Activated CD4-positive, alpha-beta T cell treated with anti-CD3 and anti-CD28 coated beads, Interleukin-2, amount 10 ng/mL, durations not matched to agents 24 days and 14 days (primary cell): ENCODE measurements at places on chromosomes 13 and 19. TPM values are rescaled to one million over a fixed set of nuclear protein-coding genes. Genes with fewer than 3 reads are reported as not detected.

DNA sequence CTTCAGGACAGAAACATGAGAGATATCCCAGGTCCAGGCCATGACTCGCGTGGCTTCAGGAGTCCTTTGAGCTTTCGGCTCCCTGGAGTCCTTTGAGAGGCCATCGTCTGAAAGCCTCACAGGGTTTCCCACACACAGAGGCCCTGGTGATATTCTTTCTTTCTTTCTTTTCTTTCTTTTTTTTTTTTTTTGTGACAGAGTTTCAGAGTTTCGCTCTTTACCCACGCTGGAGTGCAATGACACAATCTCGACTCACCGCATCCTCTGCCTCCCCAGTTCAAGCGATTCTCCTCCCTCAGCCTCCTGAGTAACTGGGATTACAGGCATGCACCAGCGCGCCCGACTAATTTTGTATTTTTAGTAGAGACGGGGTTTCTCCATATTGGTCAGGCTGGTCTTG lies 5.5 kb downstream of the SIN3B start:
- H3K36me3 ChIP-seq, result peaks cover 49% of the 10 kb centered on the region
- H3K4me3 ChIP-seq, result no peak overlapping the region
- H3K4me1 ChIP-seq, result peaks cover 10% of the 10 kb centered on the region
- DNase-seq, result no peak
- H3K27me3 ChIP-seq, result no peaks in the 10 kb centered on the region
- peak overlapping the region; percentile 48 for H3K27ac ChIP-seq

DNA sequence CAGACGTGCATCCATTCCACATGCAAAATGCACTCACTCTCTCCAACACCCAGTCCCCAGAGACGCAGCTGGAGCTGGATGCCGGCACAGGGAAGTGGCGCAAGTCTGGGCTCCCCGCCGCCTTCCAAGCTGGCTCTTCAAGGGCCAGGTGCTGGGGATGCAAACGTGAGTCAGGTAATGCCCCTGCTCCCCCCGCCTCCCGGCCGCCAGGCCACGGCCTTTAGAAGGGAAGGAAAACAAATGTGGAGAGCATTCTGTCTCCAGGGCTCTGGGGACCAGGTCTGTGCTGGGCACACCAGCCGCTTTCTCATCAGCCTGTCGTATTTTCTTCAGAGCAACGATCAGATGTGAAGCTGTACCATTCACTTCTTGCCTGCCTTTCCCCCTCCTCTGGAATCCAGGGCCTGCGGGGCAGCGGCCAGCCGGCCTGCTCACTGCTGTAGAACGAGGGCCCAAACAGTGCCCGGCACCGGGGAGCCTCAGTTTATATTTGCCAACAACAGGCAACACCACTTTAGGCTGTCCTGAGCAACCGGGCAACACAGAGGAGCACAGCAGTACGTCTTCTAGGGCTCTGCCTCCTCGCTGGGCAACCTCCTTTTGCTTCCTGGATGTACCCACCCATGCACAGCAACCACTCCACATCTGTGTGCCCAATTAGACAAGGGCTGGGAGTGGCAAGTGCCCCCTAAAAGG lies 3.8 kb downstream of the RAB20 start:
- peaks cover 13% of the 10 kb centered on the region for H3K36me3 ChIP-seq
- H3K4me3 ChIP-seq, result no peak overlapping the region
- peaks cover 28% of the 10 kb centered on the region for H3K4me1 ChIP-seq
- no peak for DNase-seq
- H3K27me3 ChIP-seq, result peaks cover 11% of the 10 kb centered on the region

GRCh38 chr13:63436325-63436668 lies 2020.6 kb upstream of the PCDH20 start:
- no peaks in the 10 kb centered on the region for H3K36me3 ChIP-seq
- H3K27me3 ChIP-seq, result no peaks in the 10 kb centered on the region
- no peak overlapping the region for H3K27ac ChIP-seq
- no peak overlapping the region for H3K4me3 ChIP-seq

- H3K27me3 ChIP-seq, result no peaks in the 10 kb centered on the region
- no peak overlapping the region for H3K4me3 ChIP-seq
- peaks cover 2% of the 10 kb centered on the region for H3K4me1 ChIP-seq
- no peak overlapping the region for H3K27ac ChIP-seq
- no peaks in the 10 kb centered on the region for H3K36me3 ChIP-seq
Observed at GRCh38 chr19:3441986-3442329, 38.4 kb downstream of the SMIM24 start.

- no peaks in the 10 kb centered on the region for H3K36me3 ChIP-seq
- H3K4me1 ChIP-seq, result no peaks in the 10 kb centered on the region
- DNase-seq, result no peak
- H3K27ac ChIP-seq, result no peak overlapping the region
Observed at GRCh38 chr13:65460136-65460535, 1770.0 kb downstream of the PCDH9 start.

DNA sequence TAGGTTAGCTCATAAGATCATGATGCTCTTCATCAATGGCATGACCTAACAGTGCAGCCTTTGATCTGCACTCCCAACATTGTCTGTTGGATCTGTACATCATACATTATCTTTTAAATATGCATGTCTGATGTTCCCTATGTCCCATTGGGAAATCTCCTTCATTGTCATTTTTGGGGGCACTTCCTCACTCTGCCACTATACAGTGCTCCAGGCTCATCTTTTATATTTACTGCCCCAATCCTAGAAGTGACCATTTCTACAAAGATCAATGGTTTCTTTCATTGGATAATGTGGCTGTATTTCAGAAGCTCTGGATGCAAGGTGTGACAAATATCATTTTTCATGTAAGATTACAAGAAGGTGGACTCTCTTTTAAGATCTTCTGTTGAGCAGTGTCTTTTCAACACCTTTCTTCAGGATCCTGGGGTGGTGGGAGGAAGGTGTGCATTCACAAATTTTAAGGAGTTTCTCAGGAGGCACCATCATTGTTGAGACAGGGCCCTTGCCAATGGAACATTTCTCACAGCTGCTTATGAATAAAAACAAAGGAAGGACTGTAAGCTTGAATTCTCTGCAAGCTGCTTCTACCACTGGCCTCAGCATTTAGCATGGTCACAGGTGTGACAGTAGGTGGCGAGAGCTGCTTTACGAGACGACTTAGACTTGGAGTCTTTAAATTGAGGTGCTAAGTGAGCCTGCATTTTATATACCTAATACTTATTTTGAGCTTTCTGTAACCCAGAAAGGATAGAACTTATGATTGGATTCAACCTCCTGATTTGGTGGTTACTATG lies 403.0 kb downstream of the LMO7 start:
- no peaks in the 10 kb centered on the region for H3K27me3 ChIP-seq
- no peak for DNase-seq
- no peaks in the 10 kb centered on the region for H3K4me1 ChIP-seq
- H3K36me3 ChIP-seq, result no peaks in the 10 kb centered on the region
- no peak overlapping the region for H3K4me3 ChIP-seq
- no peak overlapping the region for H3K27ac ChIP-seq

- no peak overlapping the region for H3K4me3 ChIP-seq
- H3K36me3 ChIP-seq, result no peaks in the 10 kb centered on the region
- no peaks in the 10 kb centered on the region for H3K27me3 ChIP-seq
- no peak for DNase-seq
Observed at GRCh38 chr13:111502957-111503356, 182.5 kb downstream of the TEX29 start.

GRCh38 chr13:36000028-36000427 lies 131.2 kb downstream of the DCLK1 start:
- DNase-seq, result no peak
- H3K27me3 ChIP-seq, result no peaks in the 10 kb centered on the region
- no peaks in the 10 kb centered on the region for H3K36me3 ChIP-seq
- no peak overlapping the region for H3K27ac ChIP-seq

DNA sequence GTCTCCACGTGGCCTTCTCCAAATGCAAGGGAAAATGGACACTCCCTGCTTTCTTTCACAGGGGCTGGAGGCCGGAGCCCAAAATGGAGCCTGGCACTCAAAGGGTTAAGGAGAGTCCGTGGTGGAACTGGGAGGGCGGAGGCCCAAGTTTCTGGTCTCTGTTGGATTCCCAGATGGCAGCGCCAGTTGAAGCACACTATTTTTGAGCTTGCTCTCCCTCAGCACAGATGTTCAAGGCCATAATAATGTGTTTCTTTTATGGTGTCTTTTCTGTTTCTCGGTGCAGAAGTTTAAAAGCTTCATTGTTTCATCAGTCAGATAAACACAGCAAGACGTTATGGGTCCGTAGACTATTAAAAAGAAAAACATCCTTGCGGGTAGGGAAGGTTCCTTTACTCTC lies 67.6 kb downstream of the TNFRSF19 start:
- H3K36me3 ChIP-seq, result no peaks in the 10 kb centered on the region
- H3K27ac ChIP-seq, result no peak overlapping the region

DNA sequence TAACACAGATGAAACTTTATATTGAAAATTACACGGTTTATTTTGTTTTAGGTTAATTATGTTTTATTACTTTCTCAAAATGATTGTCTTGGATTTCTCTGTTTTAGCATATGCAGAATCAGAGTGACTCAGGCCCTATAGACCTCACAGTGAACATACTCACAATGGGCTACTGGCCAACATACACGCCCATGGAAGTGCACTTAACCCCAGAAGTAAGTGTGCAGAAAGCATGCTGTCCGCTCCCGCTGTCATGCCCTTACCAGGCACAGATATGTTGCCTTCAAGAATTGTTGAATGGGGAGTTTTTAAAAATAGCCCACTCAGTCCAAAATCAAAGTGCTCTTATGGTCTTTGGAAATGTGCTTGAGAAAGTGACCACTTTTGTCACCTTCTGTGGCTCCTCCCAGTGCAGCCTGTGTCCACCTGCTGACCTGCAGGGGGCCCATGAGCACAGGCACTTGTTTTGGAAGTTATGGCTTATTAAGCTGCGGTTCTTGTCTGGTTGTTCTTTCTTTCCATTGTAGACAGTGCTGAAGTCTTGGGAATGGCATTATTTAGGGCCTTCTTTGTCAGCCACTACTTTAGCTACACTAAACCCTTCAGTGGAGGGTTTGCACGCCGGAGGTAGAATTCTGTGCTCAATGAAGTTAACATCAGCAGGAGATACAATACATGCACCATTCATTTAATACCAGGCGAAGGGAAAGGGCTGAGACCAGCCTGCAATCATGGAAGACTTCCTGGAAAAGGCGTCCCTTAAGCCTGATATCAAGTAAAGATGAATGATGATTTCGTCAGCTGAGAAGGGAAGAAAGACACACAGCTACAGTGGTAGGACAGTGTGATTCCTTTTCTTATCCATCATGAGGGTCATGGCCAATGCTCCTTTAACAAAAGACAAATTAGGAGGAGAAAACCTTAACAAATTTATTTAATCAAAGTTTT lies 36.7 kb downstream of the CUL4A start:
- H3K27ac ChIP-seq, result no peak overlapping the region
- H3K4me3 ChIP-seq, result no peak overlapping the region
- DNase-seq, result no peak
- H3K27me3 ChIP-seq, result no peaks in the 10 kb centered on the region
- no peaks in the 10 kb centered on the region for H3K4me1 ChIP-seq

DNA sequence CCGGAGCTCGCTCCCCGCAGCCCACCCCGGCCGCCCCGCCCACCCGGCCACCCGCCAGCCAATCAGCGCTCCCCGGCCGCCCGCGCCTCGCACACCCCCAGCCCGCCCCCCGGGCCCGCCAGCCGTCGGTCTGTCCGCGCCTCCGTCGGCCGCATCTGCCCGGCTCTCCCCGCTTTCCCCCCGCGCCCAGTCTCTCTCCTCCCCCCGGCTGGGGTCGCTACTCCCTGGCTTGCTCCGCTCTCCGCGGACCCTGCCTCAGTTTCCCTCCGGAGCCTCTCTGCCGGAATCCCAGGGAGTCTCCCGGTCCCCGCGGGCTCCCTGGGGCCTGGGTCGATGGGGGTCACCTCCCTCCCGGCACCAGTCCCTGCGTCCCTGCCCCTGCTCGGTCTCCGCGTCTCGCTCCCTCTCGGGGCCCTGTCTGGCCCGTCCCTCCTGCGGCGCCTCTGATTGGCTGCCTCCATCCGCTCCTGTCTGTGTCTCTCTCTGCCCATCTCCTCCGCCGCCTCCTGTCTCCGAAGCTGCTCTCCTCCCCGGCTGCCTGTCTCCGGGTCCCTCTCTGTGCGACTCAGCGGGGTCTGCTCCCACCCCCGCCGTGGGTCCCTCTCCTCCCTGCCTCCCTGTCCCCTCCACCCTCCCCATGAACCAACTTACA lies 484 bp downstream of the IL11 start:
- no peak overlapping the region for H3K27ac ChIP-seq
- H3K4me3 ChIP-seq, result peak overlapping the region; percentile 69
- peaks cover 51% of the 10 kb centered on the region for H3K27me3 ChIP-seq
- H3K36me3 ChIP-seq, result peaks cover 2% of the 10 kb centered on the region

- no peaks in the 10 kb centered on the region for H3K4me1 ChIP-seq
- no peaks in the 10 kb centered on the region for H3K36me3 ChIP-seq
- peaks cover 17% of the 10 kb centered on the region for H3K27me3 ChIP-seq
- H3K4me3 ChIP-seq, result no peak overlapping the region
- H3K27ac ChIP-seq, result no peak overlapping the region
- no peak for DNase-seq
Observed at GRCh38 chr13:24938966-24939365, 157.0 kb upstream of the PABPC3 start.

DNA sequence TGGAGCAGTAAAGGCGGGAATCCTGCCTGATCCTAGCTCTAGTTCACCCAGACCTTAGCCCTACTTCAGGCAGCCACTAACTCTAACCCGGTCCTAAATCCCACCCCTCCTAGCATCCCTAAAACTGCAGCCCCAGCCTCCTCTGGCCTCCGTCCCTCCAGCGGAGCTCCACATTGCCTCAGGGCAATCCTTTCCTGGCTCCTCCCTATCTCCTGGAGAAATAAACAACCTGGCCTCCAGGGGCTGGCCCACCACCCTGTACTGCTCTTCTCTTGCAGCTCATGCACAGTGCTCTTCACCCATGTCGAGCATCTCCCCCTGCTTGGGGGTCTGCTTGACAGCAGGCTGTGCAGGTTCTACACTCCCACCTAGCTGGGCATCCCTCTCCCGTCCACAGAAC lies 6.7 kb downstream of the POU2F2 start:
- H3K4me1 ChIP-seq, result peaks cover 69% of the 10 kb centered on the region
- peaks cover 60% of the 10 kb centered on the region for H3K36me3 ChIP-seq
- H3K27ac ChIP-seq, result peak overlapping the region; percentile 45
- no peak overlapping the region for H3K4me3 ChIP-seq
- no peaks in the 10 kb centered on the region for H3K27me3 ChIP-seq
- no peak for DNase-seq

GRCh38 chr13:86900906-86901305 lies 770.3 kb upstream of the SLITRK5 start:
- no peaks in the 10 kb centered on the region for H3K27me3 ChIP-seq
- no peak overlapping the region for H3K4me3 ChIP-seq
- no peaks in the 10 kb centered on the region for H3K36me3 ChIP-seq
- H3K4me1 ChIP-seq, result no peaks in the 10 kb centered on the region

Gene PALM3
- total RNA-seq, result 0.28 TPM in 1 of 2 replicates, not detected in the other

Gene SSC5D
- 0.19 and 0.21 TPM in 2 replicates for total RNA-seq

Gene THSD8
- 26.8 and 32.7 TPM in 2 replicates for total RNA-seq

Gene SMIM44
- not detected in 2 replicates for total RNA-seq

Gene RFPL4AL1
- total RNA-seq, result not detected in 2 replicates

Gene CGB7
- not detected in 2 replicates for total RNA-seq

Gene NLRP7
- total RNA-seq, result not detected in 2 replicates

Gene RGS9BP
- total RNA-seq, result 0.14 and 0.21 TPM in 2 replicates

Gene C13orf46
- 0.57 and 0.61 TPM in 2 replicates for total RNA-seq

Gene FBXO17
- total RNA-seq, result not detected in 2 replicates
